ENCODE measurements at places on chromosomes 16 and 17. TPM values are rescaled to one million over a fixed set of nuclear protein-coding genes. Genes with fewer than 3 reads are reported as not detected.

The OTOA gene
- total RNA-seq, result 0.10 TPM

The RAMP2 gene
- 11.9 TPM for total RNA-seq

The TNS4 gene
- 10.4 TPM for total RNA-seq

GRCh38 chr16:1899641-1900451 lies 18.4 kb downstream of the HS3ST6 start:
- DNase-seq, result no peak

DNA sequence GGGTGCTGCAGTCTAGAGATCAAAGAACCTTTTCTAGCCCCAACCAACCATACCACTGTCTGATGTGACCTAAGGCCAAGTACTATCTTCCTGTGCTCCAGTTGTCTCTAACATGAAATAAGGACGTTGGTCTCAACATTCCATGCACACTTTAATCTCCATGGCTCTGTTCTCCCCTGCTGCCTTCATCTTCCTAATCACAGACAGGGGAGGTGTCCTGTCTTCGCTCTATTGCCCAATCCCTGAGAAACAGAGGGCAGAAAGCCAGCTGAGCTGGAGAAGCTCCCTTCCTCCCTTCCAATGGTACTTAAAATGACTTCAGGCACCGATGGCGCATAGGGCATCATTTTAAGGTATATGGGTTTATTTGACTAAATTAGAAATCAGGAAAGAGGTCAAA lies 148.9 kb upstream of the GNAO1 start:
- DNase-seq, result no peak

All from tongue (tissue), 3 donors.